ENCODE measurements at places on chromosomes 5 and 9.

- DNase-seq: no peak
These were observed 1188.0 kb upstream of the CDH9 start for GRCh38 chr5:28226407-28226806.

DNA sequence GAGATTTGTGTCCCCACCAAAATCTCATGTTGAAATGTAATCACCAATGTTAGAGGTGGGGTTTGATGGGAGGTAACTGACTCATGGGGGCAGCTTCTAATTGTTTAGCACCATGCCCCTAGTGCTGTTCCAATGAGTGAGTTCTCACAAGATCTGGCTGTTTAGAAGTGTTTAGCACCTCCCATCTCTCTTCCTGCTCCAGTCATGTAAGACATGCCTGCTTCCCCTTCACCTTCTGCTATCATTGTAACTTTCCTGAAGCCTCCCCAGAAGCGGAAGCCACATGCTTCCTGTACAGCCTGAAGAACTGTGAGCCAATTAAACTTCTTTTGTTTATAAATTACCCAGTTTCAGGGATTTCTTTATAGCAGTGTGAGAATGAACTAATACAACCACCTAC is 170.5 kb downstream of the NDUFS4 start:
- no peak for DNase-seq

DNA sequence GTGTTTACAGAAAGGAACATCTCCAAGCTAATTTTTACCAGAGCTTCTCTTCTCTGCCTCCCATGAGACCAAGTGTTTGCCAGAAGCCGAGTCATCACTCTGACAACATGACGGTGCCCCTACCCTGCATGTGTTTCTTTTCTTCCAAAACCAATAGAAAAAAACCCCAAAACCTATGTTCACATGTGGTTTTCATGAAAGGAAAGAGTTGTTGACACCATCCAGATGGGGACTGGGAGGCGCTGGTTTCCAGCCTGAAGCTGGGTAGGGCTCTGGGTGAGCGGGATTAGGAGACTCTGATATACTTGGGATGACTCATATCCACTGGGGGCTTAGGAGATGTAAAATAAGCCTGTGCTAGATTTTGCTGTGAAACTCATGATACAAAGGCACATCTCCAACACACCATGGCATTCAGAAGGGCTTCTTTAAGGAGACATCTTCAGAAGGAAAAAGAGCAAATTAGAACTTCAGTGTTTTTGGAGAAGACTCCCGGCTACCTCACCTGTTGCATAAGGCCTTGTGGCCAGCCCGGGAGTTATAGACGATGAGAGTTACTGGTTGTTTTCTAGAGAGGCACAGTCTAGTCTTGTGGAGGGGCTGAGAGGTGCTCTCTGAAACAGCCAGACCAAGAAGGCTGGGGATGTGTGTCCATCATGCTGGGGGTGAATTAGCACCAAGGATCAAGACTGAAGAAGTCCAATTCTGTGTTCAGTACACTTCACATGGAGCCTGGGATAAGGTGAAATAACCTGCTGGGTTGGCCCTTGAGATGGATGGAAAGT is 108.9 kb upstream of the LHFPL2 start:
- peak; percentile 83 for DNase-seq

DNA sequence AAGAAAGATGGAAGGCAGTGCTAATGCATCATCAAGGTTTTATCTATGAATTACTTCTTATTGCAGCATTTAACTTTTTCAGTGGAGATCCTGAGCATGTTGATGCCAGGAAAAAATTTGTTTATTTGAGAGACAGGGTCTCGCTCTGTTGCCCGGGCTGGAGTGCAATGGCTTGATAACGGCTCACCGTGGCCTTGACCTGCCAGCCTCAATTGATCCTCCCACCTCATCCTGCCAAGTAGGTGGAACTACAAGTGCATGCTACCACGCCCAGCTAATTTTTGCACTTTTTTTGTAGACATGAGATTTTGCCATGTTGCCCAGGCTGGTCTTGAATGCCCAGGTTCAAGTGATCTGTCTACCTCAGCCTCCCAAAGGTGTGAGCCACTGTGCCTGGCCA is 47.2 kb downstream of the AOPEP start:
- DNase-seq: no peak

- peak; percentile 64 for DNase-seq
These were observed 130.6 kb upstream of the ADRA1B start for GRCh38 chr5:159785656-159786055.

DNA sequence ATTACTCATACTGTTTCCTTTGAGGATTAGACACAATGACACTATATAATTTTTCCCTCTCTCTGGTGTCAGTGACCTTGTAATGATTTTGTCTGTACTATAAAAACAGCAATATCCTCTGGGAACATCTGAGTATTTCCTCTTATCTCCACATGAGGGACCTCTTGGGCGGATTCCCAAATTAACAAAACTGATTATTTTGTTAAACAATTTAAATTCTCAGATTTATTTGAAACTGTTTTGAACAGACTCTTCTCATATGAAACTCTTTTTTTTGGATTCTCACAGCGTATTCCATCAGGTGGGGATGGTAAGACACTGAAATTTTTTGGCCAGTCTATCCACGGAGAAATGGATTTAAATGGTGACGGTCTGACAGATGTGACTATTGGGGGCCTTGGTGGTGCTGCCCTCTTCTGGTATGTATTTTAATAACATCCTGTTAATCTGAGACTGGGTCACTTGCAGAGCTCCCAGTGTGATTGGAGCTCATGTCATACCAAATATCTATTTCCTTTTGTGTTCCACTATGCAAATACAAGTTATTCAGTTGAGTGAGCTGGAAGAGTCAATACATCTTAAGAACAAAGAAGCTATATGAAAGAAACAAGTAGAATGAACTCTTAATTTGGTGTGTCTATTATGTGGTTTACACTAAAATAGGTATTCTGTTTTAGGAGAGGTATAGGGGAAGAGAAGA is 73.8 kb upstream of the ITGA2 start:
- DNase-seq: peak; percentile 70
